ENCODE measurements at places on chromosomes 2 and 18.
A peak's percentile ranks its signal among the peaks of the same experiment; 100 is the strongest.

- no peak for DNase-seq
Measured at GRCh38 chr2:41355794-41356193, 692.0 kb upstream of the PKDCC start.

- no peak for DNase-seq
Measured at GRCh38 chr2:70090706-70091334, 3.5 kb downstream of the PCBP1 start.

DNA sequence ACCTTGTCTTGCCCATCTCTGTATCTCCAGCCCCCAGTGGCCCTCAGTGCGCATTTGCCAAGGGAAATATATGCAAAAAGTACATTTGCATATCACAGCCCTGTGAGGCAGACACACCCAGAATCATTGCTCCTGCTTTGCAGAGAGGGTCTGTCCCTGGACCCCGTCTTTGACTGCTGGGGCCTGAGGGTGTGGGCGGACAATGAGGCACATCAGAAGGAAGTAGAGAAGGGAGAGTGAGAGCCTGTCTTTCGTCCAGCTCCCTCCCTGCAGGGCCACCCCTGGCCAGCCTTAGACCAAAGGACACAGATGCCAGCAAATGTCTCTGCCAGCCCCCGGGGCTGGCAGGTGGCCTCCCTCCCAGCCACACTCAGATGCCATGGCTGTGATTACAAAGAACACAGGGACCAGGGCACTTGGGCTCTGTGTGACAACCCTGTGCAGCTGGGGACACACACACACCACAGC lies 516.2 kb upstream of the MYT1L start:
- DNase-seq: no peak

GRCh38 chr18:45213040-45213333 lies 402.3 kb upstream of the SLC14A2 start:
- DNase-seq: no peak

GRCh38 chr18:22475426-22476100 lies 57.8 kb upstream of the CTAGE1 start:
- no peak for DNase-seq

- no peak for DNase-seq
Measured at GRCh38 chr18:35457140-35457704, 40.5 kb downstream of the INO80C start.

DNA sequence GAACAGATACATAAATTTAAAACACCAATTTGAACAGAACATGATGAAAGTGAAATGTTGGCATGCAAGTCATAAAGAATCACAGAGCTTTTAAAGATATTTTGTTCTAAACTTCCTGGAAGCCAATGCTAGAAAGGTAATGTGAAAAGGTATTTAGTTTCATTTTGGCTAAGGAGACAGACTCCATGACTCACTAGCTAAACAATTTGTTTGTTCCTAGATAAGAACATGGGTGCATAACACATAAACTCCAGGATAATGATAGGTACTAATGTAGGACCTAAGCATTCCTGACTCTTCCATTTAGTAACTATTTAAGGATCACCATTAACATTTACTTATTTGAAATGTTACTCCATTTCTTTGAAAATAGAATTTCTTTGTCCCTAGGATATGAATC lies 292.5 kb upstream of the CNTNAP5 start:
- DNase-seq: no peak

- DNase-seq: no peak
Measured at GRCh38 chr2:9554921-9555296, 721 bp downstream of the ADAM17 start.

GRCh38 chr2:130820279-130820861 lies 16.3 kb upstream of the ARHGEF4 start:
- DNase-seq: no peak

- no peak for DNase-seq
Measured at GRCh38 chr18:5237083-5237722, 40.1 kb upstream of the AKAIN1 start.

DNA sequence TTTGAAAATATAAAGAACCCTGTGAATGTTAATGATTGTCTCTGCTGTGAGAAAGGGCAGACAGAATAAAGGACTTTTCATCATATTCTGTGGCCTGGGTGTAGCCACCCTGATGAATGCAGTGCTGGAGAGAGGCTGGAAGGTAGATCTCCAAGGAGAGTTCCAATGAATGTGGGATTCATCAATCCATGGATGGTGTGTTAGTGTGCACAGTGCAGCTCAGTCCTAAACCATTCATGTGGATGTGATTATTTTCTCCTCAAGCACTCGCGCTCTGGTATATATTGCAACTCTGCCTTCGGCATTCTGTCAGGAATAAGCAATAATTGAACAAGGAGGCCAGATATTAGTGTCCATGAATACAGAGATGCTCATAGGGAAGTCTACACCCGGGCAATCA lies 47.1 kb downstream of the LRRTM1 start:
- DNase-seq: no peak

DNA sequence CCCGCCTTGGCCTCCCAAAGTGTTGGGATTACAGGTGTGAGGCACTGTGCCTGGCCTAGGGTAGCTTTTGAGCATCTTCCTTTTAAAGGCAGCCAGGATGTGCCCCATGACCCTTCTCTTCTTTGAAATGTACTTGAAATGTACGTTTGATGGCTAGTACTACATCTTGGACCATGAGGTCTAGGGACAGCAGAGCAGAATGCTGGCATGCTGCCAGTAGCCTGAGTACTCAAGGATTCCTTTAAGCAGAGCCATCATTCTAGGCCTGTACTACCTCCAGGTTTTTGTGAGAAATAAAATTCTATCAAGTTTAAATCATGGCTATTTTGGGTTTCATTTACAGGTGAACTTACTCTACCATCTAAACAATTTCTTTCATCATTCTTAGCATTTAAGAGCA lies 2.9 kb upstream of the EML6 start:
- DNase-seq: no peak

GRCh38 chr2:52112141-52112540 lies 1080.2 kb upstream of the NRXN1 start:
- no peak for DNase-seq

DNA sequence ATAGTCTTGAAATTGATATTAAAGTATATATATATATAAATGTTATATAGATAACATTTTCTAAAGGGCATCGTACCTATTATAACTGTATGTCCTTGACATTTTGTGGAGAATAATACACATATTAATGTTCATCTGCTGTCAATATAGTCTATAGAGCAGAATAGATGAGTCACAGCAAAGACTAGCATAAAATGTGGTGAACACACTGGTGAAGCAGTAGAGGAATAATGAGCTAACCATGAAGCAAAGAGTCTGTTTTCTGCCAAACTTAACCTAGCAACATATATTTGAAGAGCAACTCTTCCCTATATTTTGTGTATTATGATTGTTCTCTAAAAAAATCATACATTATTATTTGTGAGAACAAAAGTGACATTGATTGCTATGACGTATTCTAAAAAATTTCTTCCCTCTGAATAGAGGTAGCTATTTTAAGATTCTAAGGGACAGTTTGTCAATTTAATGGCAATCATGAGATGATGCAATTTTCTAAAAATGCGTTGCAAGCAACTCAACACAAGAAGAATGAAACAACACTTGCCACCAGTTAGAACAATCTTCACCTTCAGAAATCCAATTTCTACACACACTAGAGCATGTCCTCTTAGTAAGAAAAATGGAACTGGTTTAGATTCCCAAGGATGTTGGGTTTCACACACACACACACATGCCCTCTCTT lies 22.0 kb downstream of the DOCK10 start:
- no peak for DNase-seq

DNA sequence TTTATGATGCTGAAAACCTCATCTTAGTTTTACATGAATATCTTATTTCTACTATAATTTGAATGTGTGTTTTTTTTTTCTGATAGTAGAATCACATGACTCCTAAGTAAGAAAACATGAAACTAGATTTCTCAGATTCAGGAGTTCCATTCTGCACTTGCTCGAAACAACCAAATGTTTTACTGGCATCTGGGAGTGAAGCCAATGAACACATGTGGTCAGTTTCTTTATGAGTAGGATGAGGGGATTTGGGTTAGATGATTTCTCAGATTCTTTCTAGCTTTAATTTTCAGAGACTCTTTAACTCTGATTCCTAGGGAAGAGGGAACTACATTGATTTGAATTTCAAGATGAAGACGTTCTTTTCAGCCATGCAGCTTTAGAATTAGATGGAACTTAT lies 225.0 kb upstream of the NT5C1B start:
- DNase-seq: no peak

DNA sequence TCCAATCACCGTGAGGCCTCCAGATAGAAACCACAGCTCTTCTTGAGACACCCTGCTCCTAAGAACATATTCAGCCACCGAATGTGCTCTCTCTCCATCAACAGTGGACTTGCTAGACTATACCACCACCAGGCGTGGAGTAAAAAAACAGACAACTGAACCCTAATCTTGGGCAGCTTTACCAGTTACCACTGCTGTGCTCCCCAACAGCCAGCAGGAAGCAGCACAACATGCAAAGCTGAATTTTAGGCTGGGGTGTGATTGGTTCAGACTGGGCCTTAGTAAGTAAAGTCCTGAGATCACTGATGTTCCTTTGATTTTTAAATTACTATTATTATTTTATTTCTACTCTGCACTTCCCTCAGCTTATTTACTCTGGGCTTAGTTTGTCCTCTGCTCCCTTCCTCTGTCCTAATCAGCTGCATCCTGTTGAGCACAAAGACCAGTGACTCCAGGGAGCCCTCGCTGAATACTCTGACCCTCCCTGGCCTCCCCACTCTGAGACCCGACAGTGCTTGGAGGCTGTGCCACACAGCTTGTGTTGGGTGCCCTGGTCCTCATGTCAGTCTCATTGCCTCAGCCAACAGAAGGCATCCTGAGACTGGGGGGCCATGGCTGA lies 21.9 kb downstream of the MRPL35 start:
- DNase-seq: peak; percentile 62

DNA sequence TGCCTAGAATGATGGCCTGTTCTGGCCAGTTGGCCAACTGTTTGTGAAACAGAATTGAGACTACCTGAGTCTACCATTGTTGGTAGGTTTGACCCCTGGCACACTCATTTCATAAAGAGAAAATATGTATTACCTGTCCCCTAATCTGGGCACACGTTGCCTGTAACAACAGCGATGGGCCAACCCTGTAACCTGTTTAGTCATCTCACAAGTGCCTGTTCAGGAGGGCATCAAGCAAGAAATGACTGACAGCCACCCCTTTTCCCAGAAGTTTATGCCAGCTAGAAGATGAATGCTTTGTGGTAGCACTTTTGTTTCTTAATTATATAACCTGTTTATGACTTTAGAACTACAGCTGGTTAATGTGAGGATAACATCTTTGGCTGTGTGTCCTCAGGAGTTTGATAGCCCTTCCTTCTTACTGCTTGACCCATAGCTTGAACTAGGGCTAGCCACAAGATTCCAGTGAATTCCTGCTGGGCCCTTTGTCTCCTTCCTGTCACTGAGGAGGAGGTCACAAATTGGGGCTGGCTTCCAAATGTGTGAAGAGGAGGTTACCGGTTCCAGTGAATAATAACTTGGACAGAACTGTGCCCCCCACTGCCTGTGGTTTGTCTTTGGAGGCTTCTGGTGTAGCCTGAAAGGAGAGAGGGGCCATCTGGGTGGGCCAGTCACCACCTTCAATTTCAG lies 273.9 kb upstream of the EPAS1 start:
- DNase-seq: no peak
